ENCODE measurements at places on chromosomes 2 and 18.

- no peak overlapping the region for H3K4me3 ChIP-seq
- H3K36me3 ChIP-seq, result no peaks in the 10 kb centered on the region
- H3K27ac ChIP-seq, result no peak overlapping the region
- H3K4me1 ChIP-seq, result no peaks in the 10 kb centered on the region
- DNase-seq, result no peak
- no peaks in the 10 kb centered on the region for H3K27me3 ChIP-seq
Observed at GRCh38 chr2:113707106-113707505, 49.3 kb downstream of the SLC35F5 start.

DNA sequence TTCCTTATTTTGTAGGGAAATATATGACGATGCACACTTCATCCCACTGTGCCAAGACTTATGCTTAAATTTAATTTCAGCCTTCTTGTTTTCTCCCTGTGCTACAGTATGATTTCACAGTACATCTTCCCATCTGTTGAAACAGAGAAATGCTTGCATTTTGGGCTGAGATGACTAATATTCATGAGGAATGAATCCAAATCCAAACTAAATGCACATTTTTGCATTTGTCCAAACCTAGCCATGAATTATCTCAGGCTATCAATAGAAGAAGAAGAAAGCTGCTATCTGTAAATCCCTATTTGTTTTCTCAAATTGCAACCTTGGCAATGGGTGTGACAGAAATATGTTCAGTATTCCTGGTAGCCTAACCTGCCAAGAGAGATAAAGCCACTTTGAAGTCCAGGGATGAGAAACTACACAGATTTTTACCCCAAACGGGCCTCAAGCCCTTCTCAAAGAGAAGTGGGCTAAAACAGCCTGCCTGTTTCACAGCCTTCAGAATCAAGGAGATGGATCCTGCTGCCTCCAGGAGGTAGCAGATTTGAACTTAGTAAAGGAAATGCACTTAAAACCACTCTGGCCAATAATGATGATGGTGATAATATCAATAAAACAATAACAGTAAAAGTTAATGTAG lies 306.9 kb upstream of the NT5C1B start:
- no peaks in the 10 kb centered on the region for H3K4me1 ChIP-seq
- no peak overlapping the region for H3K27ac ChIP-seq
- H3K27me3 ChIP-seq, result 0 out of 2 replicates have a peak, but pooled peaks cover 2% of the 10 kb centered on the region
- no peaks in the 10 kb centered on the region for H3K36me3 ChIP-seq
- no peak for DNase-seq
- no peak overlapping the region for H3K4me3 ChIP-seq

DNA sequence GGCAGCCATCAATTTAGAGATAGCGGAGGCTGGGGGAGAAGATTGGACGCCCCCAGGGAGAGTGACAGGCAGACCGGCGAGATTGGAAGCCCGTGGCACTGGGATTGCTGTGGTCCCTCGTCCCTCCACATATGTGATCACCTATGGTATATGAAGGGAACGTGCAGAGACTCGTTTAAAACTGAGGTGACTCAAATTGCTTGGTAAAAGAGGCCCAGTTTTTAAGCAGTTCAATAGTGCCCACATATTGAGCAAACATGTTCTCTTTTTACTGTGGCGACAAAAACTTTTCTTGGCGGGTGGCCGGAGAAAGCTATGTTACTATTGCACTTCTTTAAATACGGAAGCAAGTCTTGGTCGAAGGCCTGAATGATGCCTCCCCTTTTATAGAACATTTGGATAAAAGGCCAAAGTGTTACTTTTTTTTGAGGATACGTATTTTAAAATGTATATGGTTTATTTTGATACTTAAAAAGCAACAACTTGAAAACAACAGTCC lies 9.1 kb downstream of the B3GNT2 start:
- H3K4me3 ChIP-seq, result no peak overlapping the region
- H3K27me3 ChIP-seq, result no peaks in the 10 kb centered on the region

- DNase-seq, result peak; percentile 53
- no peaks in the 10 kb centered on the region for H3K27me3 ChIP-seq
- H3K36me3 ChIP-seq, result no peaks in the 10 kb centered on the region
- peaks cover 12% of the 10 kb centered on the region for H3K4me1 ChIP-seq
- no peak overlapping the region for H3K27ac ChIP-seq
- no peak overlapping the region for H3K4me3 ChIP-seq
Observed at GRCh38 chr2:25618676-25619075, 54.7 kb downstream of the DTNB start.

DNA sequence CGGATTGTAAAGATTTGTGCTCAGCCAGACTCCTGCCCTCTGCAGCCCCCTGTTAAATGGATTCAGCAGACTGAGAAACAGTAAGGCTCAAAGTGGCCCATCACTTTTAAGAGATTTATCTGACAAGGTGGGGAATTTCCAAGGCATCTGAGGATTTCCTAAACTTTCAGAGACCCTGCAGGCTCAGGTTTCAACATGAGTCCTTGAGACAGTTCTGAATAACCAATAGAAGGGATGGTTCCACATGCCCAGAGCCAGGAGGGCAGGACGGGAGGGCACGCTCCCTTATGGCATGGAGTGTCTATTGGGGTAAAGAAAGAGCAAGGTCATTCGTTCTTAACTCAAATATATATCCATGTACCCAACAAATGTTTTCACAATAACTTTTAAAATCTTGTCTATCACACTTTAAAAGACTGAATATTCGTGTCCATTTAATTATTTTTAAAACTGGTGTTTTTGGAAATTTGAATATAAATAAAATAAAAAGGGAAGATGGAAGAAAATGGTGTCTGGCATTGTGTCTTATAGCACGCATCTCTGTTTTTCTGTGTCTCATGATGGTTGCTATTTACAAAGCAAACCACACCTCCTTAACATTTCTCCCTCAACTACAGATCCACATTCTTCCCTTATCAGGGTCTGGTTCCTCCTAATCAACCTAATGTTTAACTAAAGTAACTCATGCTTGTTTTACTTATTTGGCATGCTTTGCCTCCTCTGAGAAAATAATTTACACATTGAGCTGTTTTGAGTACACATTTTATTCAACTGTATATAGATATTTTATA lies 56.0 kb upstream of the DSG1 start:
- no peak overlapping the region for H3K27ac ChIP-seq
- H3K4me1 ChIP-seq, result no peaks in the 10 kb centered on the region
- no peak for DNase-seq
- H3K36me3 ChIP-seq, result no peaks in the 10 kb centered on the region
- no peaks in the 10 kb centered on the region for H3K27me3 ChIP-seq

DNA sequence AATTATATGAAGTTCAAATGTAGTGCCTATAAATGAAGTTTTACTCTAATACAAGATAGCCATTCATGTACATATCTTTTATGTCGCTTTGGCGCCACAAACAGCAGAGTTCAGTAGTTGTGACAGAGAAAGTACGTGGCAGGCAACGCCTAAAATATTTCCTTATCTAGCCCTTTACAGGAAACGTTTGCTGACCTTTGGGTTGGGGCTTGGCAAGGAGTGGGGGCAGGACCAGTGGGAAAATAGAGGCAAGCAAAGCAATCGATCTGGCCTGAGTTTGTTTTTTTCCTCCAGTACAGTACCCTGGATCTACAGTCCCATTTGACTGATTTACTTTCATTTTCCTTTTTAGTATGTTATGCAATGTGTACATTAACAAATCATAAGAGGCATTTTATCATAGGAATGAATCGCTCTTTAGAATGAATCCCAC lies 13.1 kb downstream of the CCDC68 start:
- peaks cover 10% of the 10 kb centered on the region for H3K4me1 ChIP-seq
- DNase-seq, result peak; percentile 26
- H3K4me3 ChIP-seq, result peak overlapping the region; percentile 61
- no peak overlapping the region for H3K27ac ChIP-seq
